ENCODE measurements at places on chromosomes 6 and 20. TPM values are rescaled to one million over a fixed set of nuclear protein-coding genes. Genes with fewer than 3 reads are reported as not detected.

The LY6G6C gene
- 0.88 TPM for total RNA-seq

The DSN1 gene
- 59.2 TPM for total RNA-seq

The PRDM13 gene
- 0.44 TPM for total RNA-seq

The APMAP gene
- 138 TPM for total RNA-seq

All from Caco-2 (cell line).